ENCODE measurements at places on chromosomes 12 and 14. TPM values are rescaled to one million over a fixed set of nuclear protein-coding genes. Genes with fewer than 3 reads are reported as not detected.

LTB4R2 gene
- 8.7 TPM for total RNA-seq

ACSS3 gene
- total RNA-seq, result not detected

SDR9C7 gene
- total RNA-seq, result not detected

P3H3 gene
- 1.1 TPM for total RNA-seq

OR10AD1 gene
- not detected for total RNA-seq

KRT85 gene
- not detected for total RNA-seq

VRTN gene
- not detected for total RNA-seq

SERPINA10 gene
- total RNA-seq, result not detected

GPR65 gene
- 15.0 TPM for total RNA-seq

FAM186B gene
- total RNA-seq, result not detected

DNA sequence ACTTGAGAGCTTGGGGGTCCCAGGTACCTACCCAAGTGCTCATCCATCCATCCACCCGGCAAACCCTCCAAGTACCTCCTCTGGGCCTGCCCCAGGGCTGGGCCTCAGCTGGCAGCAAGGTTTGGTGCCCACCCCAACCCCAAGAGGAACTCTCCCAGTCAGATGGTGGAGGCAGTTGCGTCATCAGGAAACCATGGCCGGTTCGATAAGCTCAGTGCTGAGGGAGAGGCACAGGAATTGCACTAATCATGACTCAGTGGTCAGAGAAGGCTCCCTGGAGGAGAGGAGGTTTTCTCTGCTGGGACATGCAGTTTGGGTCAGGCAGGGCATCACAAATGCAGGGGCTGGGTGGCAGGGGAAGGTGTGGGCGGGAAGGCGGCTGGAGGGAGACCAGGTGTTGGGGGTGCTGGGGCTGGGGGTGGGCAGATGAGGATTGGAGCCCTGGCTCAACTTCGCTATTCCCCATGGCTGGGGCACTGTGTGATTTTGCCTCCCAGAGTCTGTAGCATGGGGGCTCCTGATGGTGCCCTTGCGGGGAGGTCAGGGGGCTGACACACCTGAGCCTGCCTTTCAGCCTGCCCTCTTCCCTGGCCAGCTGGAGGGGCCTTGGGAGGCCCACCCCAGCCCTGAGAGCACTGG is 32.2 kb downstream of the SH2B3 start:
- ATAC-seq, result no peak

- no peak for ATAC-seq
These were observed 142.9 kb upstream of the KITLG start for GRCh38 chr12:88723219-88723618.

- ATAC-seq, result no peak
These were observed 1135.8 kb downstream of the BCL11B start for GRCh38 chr14:98136012-98136789.

GRCh38 chr14:84483072-84483420 is 1046.9 kb upstream of the FLRT2 start:
- ATAC-seq, result no peak

DNA sequence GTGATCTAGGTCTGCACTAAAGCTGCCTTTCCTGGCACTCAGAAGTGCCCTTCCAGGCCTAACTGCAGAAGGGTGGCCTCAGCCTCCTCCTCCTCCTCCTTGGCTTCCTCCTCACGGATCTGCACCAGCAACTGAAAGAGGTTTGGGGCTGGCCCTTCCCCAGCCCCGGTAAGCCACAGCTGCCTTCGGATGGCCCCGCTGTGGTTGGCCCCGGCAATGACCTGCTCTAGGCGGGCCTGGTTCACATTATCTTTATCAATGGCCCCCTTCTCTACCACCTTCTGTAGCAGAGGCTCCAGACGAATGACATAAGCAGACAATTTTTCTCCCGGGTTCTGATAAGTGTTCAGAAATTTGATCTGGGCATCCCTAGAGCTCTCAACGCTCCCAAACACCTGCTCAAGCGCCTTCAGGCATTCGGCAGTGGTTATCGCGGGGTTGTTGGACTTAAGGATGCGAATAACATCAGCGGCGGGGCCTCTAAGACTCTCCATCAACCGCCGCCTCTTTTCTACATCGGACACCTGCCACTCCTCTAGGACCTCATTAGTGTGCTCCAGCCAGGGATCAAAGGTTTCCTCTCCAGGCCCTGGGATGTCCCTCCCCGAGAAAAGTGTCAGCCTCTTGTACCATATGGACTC is 1.5 kb downstream of the PNMA1 start:
- ATAC-seq, result peak; percentile 78

GRCh38 chr12:102920271-102920670 is 3.2 kb upstream of the PAH start:
- ATAC-seq, result no peak

DNA sequence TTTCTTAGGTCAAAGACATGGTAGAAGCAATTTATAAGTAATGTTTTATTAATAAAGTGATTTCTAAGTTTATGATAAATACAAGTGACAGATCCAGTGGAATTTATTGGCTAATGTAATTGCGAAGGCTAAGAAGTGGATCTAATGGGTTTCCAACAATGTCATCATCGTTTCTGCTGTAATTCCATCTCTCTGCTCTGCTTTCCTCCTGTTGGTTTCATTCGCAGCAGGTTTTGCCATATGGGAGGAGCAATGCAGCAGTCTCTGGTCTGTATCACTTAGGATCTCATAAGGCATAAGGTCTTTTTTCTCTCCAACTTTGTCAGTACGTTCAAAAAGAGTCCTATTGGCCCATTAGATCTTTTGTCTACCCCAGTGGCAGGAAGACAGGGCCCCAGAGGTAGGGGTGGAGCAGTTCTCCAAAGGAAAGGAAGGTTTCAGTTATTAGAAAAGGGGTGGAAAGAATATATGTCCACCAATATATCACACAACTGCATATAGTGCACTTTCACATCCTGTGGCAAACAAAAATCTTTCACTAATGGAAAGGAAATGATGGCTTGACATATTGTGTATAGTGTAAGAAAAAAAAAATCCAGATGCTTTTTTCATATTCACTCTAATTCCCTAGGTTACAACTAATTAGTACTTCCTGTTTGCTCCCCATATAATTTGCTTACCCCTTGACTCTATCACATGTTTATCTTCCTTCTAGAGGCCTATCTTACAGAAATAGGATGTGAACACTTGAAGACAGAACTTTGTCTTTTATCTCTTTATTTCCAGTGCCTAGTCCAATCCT is 451.3 kb downstream of the ZFP36L1 start:
- ATAC-seq, result peak; percentile 57

DNA sequence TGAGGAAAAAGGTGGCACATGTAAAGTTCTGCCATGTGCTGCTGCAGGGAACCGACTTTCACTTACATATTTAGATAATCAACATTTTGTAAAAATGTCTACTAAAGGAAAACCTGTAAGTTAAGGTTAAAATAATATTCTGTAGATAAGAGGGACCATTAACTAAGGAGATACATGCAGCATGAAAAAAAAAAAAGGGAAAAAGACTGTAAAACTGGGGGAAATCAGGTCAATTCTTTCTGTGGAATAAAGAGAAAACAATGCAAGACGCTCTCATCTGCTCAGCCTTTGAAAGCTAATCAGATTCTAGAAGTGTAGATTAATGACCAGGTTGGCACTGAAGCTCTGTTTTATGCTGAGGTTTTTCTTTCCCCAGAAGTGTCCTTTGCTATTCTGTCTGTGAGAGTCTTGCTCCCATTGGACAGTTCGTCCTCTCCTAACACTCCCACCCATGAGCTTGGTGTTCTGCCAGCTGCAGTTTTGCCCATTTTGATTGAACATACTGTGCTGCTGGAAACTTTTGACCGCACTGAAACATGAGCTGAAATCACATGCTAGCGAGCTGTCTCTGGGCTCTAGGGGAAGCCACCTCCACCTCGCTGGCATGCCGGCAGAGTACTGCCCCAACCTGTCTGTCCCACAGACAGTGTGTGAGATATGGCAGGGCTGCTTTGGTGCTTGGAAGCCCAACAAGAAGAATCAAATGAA is 39.7 kb downstream of the PPTC7 start:
- peak; percentile 24 for ATAC-seq

GRCh38 chr14:81219210-81219758 is 1.5 kb downstream of the GTF2A1 start:
- peak; percentile 65 for ATAC-seq

DNA sequence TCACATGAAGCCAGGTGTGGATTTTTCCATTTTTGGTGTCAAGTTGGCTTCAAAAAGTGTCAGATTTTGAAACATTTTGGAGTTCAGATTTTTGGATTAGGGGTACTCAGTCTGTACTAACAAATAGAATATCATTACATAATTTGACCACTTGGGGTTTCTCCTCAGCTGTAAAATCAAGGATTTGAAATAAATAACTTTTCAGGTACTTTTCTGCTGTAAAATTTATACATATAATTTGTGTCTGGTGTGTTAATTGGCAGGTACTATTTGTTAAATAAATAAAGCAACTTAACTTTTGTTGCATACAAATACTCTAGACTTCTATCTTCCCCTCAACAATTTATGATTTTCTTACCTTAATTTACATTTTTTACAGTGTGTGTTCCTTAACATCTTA is 234.1 kb upstream of the PRICKLE1 start:
- no peak for ATAC-seq

- ATAC-seq, result peak; percentile 84
These were observed 38.9 kb downstream of the PPP1R13B start for GRCh38 chr14:103808403-103809001.

DNA sequence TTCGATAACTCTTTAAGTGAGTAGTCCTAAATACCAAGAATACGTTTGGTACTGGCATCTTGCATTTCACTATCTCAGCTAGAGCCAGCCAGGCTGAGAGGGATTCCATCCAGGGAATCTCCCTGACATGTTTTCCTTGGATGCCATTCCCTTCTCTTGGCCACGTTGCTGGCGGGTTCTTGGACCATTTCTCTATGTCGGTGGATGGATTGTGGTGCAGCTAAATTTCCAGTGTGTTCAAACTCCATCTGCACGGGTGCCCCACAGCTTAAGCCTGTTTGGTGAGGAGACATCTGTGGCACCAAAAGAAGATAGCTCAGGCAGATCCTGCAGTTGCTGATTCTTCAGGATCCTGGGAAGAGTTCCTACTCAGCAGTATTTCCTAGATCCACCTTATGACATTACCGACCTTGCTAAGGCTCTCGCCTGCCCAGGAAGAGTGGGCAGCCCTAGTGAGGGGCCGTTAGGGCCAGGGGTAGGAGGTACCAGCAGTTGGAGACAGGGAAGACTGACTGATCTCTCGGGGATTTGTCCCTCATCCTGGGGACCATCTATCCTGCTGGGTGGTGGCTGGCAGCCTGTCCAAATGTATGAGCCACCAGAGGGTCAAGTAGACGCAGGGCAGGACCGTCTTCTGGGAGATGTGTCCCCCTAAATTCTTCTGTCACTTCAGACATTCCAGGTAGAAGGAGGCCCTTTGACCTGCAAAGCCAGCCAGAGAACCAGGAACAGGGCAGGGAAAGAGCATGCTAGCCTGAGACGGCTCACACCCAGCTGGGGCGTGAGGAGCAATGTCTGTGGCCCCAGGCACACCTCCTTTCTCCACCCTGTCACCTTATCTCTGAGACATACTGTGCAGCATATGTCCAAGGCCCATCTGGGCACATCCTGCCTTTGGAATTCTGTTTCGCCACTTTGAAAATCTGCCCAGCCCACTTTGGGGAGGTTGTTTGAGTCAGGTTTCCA is 72.6 kb upstream of the CAPRIN2 start:
- ATAC-seq, result no peak

DNA sequence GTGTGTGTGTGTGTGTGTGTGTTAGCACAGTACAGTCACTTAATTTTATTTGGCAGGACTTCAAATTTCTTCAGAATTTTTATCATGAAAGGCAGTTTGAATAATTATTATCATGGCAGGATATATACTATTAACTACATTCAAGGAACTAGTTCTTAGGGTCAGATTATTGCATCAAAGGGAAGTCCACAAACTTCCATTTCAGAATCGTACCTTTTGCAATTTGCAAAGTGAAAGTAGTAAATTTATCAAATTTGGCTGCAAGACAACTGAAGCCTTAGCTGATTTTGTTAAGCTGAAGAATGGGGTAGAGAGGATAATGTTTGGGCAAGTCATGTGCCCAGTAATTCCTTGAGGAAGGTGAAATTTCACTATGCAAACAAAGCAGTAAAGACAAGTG is 68.2 kb downstream of the PLEKHG7 start:
- no peak for ATAC-seq

- ATAC-seq, result no peak
These were observed 4.5 kb downstream of the OS9 start for GRCh38 chr12:57698414-57698813.

DNA sequence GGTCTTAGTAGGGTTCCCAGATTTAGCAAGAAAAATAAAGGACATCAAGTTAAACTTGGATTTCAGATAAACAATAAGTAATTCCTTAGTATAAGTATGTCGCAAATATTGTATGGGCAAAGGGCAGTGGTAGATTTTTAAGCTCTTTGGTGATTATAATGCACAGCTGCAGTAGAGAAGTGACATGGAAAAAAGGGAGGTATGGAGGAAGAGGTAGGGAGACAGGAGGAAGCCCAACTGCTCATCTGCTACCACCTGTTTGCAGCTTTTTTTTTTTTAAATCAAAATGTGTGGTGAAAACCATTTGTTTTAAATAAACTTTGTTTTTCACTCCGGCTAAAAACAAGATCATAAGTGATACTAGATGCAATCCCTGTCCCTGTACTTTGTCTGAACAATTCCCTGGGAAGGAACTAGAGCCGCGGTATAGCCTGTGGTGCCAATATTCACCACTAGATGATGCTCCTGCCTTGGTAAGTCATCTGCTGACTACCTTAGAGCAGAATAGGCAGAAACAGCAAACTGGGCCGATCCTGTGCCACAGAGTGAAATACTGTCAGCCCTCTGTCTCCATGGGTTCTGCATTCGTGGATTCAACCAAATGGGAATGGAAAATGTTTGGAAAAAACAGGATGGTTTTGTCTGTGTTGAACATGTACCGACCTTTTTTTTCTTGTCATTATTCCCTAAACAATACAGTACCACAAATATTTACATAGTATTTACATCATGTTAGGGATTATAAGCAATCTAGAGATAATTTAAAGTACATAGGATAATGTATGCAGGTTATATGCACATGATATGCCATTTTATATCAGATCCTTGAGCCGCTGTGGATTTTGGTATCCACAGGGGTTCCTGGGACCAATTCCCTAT is 62.4 kb upstream of the PLBD1 start:
- peak; percentile 87 for ATAC-seq

GRCh38 chr12:103093499-103094106 is 136.1 kb downstream of the ASCL1 start:
- ATAC-seq, result no peak

- no peak for ATAC-seq
These were observed 51.8 kb upstream of the NUAK1 start for GRCh38 chr12:106190581-106190980.

GRCh38 chr12:121678305-121678704 is 8.9 kb upstream of the MORN3 start:
- no peak for ATAC-seq

GRCh38 chr12:63808631-63809030 is 28.9 kb downstream of the RXYLT1 start:
- no peak for ATAC-seq
